ENCODE measurements at places on chromosomes 3 and 15.

DNA sequence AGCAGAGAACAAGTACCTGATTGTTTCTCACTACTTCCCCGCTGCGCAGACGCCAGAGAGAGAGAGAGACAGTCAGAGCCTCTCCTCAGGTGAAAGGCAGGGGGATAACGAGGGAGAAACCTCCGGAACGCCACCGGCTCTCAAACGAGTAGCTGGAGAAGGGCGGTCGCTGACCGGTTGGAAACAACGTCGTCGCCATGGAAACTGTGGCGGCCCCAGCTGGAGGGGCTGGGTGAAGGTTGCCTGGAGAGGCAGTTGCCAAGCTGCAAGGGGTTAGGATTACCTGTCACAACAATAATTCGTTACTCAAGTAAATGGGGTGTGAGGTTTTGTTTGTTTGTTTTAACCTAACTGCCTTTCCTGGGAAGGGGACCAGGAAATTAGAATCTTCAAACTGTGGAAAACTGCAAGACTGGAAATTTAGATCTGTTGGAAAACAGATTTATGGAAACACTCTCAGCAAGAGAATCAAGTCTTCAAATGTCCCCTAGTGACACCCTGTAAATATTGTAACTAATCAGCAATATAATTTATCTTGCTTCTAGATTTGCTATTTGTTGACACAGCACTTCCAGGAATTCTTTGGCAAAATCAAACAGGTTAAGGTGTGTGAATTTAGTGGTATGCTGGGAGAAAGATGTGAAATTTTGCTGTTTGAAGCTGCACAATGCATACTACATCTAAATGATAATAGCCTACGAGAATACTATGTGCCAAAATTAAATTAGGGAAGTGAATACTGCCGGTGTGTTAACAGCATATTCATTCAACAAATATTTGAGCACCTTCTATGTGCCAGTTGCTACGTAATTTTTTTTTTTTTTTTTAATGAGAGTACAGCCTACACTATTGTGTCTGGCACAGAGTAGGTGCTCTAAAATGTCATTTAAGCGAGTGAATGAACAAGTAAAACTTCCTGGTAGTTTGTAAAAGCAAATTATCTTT is at the start of gene DNAH12:
TSS of gene DNAH12 (minus strand) at position 164 of the 945 bp plus-strand sequence. CDS start 1,474 bp downstream, outside the sequence.
- DNase-seq, result no peak

DNA sequence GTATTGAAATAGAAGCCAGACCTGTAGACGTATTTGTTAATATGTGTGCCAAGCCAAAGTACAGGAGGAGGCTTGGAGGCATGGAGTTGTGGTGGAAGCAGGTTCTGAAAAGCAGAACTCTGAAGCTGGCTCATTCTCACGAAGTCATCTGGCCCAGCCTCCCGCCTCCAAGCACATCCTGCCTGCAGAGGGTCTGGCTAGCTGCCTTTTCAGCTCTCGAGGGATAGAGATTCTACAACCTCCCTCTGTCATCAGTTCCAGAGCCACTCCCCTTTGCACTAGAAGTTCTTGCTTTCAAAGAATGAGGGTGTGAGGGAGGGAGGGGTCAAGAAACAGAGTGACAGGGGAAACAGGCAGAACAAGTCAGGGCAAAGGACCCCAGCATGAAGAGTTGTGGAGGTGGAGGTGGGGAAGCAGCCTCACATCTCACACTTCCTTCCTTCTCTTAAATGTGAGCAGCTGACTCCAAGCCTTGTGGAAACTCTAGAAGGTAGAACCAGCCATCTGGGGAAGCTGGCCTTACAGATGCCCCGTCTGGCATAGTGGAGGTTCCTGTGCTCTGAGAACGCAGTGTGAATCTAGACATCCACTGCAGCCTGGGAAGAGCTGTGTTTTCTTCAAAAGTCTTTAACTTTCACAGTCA is 95.3 kb downstream of the SLC49A4 start:
- no peak for DNase-seq

- no peak for DNase-seq
These were observed 68.3 kb downstream of the SLCO3A1 start for GRCh38 chr15:91921843-91922198.

DNA sequence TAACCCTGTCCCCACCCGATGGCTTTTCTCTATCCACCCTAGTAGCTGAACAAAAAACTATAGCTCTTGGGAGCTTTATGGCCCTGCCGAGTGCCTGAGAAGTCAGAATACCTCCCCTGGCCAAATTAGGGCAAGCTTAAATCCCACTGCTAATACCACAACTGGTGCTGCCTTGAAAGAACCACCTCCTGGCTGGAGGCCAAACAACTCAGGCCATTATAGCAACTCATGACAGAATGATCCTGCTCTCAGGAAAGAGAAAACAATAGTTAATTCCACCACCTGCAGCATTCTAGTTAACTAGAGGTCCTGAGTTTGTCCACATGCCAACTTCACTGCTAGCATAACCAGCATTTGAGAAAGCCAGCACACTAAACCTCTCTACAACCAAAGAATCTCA is 123.2 kb downstream of the RTP4 start:
- no peak for DNase-seq

DNA sequence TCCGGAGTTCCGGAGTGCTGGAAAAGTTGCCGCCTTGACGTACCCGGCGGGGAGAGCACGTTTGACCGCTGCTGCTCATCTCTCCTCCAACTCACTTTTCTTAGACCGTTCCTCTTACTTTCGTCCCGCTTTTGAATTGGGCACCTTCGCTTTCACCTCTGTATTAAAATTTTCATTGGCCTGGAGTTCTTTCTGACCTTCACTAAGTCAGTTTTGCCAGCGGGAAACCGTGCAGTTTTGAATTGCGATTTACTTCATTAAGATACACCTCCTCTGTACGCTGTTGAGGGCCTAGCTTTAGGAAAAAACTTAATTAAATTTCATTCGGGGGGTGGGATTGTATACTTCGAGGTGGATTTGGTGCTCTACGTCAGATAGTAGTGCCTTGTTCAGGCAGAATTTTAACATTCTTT is 1.3 kb downstream of the GMPS start:
- no peak for DNase-seq

DNA sequence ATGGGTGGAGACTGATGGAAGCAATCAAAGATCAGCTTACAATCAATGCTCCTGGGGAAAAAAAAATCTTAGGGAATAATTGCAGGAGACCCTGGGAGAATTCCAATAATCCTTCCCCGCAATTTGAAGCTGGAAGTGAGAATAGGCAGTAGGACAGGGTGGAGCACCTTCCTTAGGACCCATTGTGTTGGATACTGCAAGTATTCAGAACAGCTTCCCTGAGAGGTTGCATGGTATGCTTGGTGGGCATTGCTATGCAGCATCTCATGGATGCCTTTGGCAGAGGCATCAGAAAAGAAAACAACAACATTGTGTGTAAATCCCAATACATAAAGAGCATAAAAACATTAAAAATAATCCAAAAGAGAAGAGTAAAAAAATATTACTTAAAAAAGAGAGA is 24.6 kb upstream of the DUT start:
- DNase-seq, result no peak

- no peak for DNase-seq
These were observed 88.1 kb upstream of the SPRED1 start for GRCh38 chr15:38164507-38164906.

DNA sequence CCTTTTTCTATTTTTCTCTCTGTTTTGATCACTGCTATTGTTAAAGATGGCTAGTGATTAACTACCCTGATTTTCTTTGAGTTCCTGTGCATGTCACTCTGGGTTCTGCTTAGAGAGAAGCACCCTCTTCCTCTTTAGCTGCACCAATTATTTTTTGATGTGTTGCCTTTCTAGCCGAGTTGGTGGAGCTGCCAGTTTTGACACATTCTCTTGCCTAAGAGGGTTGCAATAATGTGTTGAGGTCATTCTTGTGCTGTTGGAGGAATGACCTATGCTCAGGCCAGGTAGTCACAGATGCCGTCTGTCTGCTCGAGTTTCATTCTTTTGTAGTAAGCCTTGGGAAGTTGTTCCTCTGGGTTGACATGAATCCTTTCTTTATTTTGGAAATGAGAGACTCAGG is 84.6 kb upstream of the DPH6 start:
- no peak for DNase-seq

DNA sequence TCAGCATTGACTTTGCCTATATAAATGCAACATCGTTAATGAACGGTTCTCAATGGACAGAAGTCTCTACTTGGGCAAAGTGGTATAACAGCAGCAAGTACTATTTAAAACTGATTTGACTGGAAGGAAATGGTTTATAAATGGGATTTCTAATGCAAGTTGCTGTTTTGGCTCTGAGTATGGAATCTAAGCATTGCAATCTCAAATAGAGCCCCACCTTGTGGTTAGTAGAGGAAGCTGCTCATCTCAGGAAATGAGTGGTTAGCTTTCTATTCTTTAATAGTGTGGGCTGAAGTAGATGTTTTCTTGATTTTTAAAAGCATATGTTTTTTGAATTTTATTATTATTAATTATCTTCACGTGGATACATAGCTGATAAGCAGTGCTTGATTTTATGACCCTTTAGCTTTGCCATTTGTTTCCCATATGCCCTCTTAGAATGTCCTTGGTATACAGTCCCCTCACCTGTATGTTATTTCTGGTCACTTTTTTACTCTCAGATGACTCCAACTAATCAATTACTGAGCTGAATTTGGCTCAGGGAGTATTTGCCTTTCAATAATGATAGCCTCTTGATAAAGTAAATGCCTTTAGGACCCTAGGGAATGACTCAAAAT is 67.1 kb downstream of the OXSM start:
- no peak for DNase-seq

DNA sequence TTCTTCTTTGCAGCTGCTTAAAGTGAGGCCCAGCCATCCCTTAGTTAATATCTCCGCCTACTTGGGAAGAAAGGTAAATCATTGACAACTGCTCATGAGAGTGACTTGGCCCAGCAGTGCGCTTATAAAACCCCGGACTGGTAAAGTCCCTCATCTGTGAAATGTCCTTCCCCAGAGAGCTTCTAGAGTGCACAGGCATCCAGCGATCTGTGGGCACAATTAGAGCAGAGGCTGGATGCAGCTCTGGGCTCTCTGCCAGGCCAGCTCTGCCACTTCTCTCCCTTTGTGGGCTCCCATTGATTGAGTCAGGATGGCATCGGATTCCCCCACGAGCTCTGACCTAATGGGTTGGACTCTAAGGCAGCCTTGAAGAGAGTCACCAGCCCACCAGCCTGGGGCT is 219.0 kb upstream of the LINGO1 start:
- no peak for DNase-seq

- DNase-seq, result no peak
These were observed 38.7 kb upstream of the CSPG5 start for GRCh38 chr3:47617086-47618010.

- DNase-seq, result no peak
These were observed 73.4 kb downstream of the GTPBP8 start for GRCh38 chr3:113064183-113064582.

DNA sequence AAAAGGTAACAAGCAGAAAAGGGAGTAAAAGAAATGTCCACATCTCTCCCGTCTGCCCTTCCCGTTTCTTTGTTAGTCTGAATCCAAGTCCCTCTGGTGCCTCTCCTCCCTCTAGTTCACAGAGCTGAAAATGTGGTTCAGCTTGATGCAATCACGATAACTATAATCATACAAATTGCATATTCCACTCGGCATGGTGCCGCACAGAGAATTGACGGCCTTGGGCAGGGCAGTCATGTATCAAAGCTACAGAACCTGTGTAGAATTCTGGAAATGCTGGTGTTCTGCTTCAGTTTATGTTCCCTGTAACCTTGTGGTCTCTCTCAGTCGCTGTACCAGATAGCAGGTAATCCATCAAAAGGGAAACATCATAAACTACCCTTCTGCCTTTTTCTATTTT is 562.9 kb upstream of the CBLB start:
- no peak for DNase-seq

- no peak for DNase-seq
These were observed 94.1 kb downstream of the MYH15 start for GRCh38 chr3:108416111-108416869.

- no peak for DNase-seq
These were observed 110.6 kb upstream of the MEF2A start for GRCh38 chr15:99454941-99455788.

GRCh38 chr3:69921651-69922050 is 77.9 kb upstream of the SAMMSON start:
- no peak for DNase-seq

DNA sequence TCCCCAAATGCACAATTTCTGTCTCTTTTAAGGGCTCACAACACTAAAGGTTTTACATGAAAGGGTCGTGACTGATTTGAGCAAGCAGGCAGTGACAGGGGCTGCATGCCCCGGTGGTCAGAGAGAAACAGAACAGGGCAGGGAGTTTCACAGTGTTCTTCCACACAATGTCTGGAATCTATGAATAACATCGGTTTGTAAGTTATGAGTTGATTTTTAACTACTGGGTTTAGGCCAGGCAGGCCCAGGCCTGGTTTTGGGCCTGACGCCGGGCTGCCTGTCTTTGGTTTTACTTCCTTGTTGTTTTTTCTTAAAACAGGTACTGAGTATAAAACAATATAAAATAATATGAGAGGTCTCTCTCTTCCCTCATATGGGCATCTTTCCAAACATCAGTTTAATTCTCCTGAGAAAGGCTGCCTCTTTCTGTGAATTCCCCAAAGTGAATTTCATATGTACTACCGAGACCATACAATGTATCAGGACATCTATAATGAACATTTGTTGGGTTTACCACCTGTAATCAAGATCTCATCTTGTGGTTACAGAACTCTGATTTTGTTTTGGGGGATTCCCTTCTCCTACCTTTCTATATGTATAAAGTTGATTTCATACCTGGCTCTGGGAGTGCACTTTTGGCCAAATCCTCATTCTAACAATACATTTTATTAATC is 74.4 kb downstream of the CD200 start:
- DNase-seq, result no peak

DNA sequence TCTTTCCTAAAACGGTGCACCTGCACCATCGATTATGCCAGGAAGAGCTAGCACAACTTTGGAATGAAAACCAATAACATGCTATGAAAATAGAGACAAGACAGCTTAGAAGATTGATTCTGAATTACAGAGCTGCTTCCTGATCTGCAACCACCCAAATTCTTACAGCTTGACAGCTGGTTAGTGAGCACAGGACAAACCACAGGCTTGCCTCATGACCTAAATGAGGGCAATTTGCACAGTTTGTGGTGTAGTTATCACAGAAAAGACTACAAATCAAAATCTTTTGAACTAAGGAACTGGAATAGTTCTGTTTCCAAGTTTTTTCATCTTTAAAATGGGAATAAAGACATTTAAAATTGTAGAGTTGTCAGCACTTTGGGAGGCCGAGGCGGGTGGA is 533.5 kb downstream of the NAALADL2 start:
- no peak for DNase-seq

DNA sequence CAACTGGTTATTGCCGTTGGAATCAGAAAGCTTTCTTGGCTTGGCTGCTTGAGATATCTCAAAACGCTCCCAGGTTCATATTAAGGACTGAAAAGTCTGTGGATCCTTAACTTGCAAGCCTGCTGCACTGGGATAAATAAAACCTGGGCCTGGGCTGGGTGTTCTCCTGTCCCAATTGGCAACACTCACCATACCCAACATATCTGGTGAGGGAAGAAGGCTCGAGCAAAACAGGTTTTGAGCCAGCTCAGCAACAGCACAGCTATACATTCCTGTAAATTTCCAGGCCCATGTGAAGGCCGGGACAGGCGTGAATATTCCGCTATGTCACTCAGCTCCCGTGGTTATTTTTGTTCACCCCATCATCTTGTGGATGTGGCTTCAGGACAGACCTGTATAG is 169.0 kb upstream of the BCL6 start:
- DNase-seq, result no peak

Data from activated CD8-positive, alpha-beta memory T cell treated with anti-CD3 and anti-CD28 coated beads for 1 hour (primary cell).